Stimulated activated CD8-positive, alpha-beta memory T cell treated with anti-CD3 and anti-CD28 coated beads, Interleukin-7, amount 100 ng/mL, for 1 hour (primary cell): ENCODE measurements at places on chromosomes 2 and 18.

DNA sequence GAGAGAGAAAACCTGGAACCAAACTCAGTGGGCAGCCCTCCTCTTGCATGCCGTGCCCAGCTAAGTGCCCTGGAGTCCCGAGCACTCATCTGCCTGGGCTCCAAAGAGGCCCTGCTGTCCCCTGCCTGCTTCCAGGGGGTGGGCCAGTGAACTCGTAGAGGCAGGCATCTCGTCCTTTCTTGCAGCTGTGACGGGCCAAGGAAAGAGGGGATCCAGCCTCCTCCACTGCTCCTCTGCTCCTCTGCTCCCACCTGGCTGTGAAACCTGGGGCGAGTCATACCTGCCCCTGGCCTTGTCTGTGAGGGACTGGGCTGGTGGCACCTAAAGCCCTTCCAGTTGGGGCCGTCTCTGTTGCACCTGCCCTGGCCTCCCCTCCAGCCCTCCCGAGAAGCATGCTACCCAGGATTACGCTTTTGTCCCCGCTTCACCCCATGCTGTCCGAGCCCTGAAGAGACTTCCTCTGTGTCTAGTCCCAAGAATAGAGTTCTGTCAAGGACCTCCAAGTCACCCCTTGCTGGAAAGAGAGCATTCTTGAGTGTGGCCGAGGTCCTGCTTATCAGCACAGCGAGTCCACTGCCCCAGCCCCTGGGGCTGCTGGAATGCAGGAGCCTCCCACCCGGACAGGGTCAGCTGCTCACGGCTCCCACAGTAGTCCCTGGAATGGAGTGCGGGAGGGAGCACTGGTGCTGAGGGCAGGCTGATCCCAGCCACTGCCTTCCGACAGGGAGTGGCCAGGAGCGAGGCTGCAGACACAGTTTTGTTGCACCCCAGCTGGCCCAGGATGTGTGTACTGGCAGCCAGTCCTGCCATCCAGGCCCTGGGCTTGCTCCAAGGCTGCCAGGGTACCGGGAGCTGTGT, 14.3 kb downstream of the KCNK3 start:
- no peak for DNase-seq

GRCh38 chr2:14492920-14493503, 139.5 kb upstream of the LRATD1 start:
- no peak for DNase-seq

DNA sequence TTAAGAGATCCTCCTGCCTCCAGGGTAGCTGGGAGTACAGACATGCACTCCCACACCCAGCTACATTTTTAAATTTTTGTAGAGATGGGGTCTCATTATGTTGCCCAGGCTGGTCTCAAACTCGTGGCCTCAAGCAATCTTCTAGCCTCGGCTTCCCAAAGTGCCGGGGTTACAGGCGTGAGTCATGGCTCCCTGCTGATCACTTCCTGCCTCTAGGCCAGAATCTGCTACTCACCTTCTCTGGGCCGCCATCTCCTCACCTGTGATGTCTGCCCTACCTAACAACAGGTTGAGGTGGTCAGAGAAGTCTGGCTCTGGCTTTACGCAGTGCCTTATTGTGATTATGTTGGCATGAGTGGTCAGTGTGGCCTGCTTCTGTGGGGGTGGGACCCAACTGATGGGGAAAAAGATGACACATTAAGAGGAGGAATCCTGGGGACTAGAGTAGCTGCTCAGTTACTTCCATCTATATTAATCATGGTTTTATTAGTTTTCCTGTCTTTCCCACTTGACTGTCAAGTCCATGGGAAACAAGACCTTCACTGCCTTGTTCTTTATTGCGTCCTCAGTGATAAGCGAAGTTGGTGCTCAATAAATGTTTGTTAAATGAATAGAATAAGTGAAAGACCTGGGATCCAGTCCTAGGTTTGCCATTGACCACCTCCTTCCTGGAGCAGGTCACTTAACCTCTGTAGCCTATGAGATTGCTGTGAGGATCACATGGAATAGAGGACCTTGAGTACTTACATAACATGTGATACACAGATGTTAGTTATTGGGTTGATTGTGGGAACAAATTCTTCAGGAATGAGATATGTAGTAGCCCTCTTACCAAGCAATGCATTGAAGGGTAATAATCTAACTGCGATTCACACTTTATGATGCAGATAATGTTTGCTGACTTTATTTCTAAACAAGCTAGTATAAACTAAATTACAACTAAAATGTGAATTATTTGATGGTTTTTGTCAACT, 15.7 kb downstream of the KCTD1 start:
- no peak for DNase-seq

DNA sequence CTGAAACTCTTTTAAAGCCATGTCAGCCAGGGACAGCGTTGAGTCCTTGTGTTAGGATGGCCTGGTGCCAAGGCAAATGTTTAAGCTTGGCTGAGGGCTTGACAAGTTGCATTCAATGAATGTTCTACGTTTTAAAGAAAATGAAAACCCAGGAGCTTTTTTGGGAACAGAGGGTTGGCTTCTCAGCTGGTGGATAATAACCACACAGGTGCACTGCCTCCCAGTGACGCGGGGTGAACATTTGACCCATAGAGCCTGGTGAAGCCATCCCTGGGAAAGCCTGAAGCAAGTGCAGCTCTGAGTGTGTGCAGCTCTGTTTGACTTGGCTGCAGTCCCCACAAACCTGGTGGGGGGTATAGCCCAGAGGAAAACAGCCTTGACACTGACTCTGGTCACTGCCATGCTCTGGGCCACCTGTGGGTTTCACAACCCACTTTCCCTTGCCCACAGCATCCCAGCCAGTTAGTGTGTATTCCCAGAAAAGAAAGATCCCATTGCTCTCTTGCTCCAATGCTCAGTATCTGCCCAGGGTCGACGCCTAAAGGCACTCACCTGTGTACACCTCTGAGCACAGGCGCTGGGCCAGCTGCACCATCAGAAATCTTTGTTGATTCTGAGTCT, 874.9 kb downstream of the RNF144A start:
- no peak for DNase-seq
